Stimulated activated CD4-positive, alpha-beta T cell treated with anti-CD3 and anti-CD28 coated beads, TNF-alpha, amount 100 ng/mL, for 24 hours (primary cell): ENCODE measurements at places on chromosomes 11 and 22.

DNA sequence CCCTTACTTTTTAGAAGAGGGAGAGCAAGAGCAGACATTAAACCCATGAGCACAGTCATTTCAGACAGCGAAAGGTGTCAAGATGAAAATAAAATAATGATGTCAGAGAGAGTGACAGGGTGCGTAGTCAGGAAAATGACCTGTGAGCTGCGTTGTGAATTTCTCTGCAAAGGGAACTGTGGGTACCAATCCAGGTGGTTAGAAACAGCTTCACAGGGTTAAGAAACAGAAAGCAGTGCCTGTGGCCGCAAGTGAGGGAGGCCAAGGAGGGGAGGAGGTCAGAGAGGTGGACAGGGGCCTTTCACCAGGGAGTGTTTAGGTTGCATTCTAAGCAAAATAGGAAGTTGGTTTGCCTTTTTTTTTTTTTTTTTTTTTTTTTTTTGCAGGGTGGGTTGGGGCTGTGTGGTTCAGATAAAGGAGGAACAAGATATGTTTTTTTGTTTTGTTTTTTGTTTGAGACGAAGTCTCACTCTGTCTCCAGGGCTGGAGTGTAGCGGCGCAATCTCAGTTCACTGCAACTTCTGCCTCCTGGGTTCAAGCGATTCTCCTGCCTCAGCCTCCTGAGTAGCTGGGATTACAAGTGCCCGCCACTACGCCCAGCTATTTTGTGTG is 7.9 kb downstream of the TIGD3 start:
- no peak for DNase-seq

GRCh38 chr11:134560566-134561330 is 148.7 kb upstream of the B3GAT1 start:
- no peak for DNase-seq

DNA sequence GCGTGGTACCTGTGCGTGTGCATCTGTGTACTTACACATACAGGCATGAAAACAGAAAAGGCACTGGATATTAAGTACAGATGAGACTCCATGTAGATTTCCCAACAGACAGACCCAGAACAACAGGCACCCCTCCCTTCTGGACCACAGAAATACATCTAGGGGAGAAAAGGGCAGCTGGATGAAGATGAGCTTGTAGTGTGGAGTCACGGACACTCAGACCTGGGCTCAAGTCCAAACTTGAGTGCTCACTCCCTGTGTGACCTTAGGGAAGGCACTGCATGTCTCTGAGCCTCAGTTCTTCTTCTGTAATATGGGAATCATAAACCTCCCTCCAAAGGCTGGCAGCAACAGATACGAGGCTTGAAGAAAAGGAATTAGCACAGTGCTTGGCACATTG is 108.9 kb downstream of the GALNT18 start:
- no peak for DNase-seq

- no peak for DNase-seq
Measured at GRCh38 chr11:44755556-44756523, 29.1 kb downstream of the TSPAN18 start.

- DNase-seq = no peak
Measured at GRCh38 chr22:49340406-49340805, 487.3 kb downstream of the BRD1 start.

- no peak for DNase-seq
Measured at GRCh38 chr11:10441652-10442503, 13.2 kb upstream of the AMPD3 start.

GRCh38 chr11:113760241-113760640 is 13.3 kb downstream of the ZW10 start:
- no peak for DNase-seq

DNA sequence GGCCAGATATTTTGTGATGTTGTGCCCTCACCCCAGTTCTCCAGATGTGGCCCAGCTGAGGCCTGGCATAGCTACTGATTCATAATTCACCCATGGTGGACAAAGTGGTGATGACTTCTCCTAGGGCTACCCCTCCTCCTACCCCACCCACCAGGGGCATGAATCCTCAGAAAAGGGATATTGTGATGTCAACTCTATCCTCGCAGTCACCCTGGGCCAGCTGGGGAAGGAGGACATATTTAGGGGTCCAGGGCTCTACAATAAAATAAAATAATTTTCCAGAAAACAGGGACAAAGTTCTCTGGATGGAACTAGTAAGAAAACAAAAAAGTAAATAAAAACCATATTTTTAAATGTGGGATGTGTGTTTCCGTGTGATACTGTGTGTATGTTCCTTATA is at the start of gene UBQLNL:
UBQLNL (minus strand) TSS at position 101 of the 400 bp plus-strand sequence. CDS start 258 bp downstream, outside the sequence.
- no peak for DNase-seq

DNA sequence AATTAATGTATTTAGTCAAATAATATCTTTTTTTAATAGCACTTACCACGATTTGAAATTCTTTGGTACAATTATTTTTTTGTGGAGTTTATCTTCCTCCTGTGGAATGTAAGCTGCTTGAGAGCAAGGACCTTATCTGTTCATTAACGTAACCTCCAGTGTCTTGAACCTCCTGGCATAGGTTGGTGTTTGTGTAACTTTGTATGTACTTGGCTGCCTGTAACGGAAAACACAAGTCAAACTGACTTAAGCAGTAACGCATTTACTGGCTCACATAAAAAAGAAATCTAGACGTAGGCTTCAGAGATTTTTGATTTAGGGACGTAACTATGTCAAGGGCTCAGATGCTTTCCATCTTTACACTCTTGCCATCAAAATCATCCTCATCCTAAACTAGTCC is 56.1 kb downstream of the ARHGEF12 start:
- no peak for DNase-seq

- no peak for DNase-seq
Measured at GRCh38 chr11:31818874-31819331, 7.8 kb upstream of the PAX6 start.
